ENCODE measurements at places on chromosomes 7 and 10.
A peak's percentile ranks its signal among the peaks of the same experiment; 100 is the strongest.

GRCh38 chr10:119159332-119159731 lies 6.2 kb downstream of the SFXN4 start:
- no peak for DNase-seq

GRCh38 chr7:39459636-39460035 lies 106.6 kb upstream of the YAE1 start:
- DNase-seq: no peak

GRCh38 chr7:139718141-139718540 lies 59.7 kb downstream of the HIPK2 start:
- DNase-seq: no peak

- no peak for DNase-seq
Measured at GRCh38 chr7:129008645-129009414, 46.1 kb downstream of the TNPO3 start.

GRCh38 chr7:128841921-128842673 lies 11.9 kb downstream of the FLNC start:
- no peak for DNase-seq

DNA sequence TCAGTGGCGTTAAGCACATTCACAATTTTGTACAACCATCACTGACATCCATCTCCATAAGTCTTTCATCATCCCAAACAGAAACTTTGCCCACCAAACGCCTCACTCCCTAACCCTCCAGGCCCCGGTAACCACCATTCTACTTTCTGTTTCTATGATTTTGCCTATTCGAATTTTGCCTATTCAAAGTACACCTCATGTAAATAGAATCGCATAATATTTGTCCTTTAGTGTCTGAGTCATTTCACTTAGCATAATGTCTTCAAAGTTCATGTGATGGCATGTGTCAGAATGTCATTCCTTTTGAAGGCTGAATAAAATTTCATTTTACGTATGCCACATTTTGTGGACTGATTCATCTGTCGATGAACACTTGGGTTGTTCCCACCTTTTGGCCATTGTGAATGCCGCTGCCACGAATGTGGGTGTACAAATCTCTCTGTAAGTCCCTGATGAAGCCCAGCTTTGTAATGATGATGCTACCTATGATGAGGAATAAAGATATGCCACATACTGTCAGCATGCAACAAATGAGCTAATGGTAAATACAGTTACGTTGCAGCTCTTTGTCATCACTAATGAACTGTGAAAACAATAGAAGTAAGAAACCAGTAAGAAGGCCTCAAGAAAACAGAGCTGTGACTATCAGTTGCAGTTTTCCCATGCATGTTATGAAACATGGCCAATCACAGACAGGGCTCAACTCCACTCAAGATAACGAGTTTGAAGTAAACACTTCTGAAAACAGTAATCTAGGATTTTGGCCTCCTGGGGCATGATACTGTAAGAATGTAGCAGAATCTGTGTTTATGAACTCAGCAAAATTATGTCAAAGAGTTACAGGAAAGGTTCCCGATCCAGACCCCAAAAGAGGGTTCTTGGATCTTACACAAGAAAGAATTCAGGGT lies 120.0 kb downstream of the ADAM12 start:
- DNase-seq: no peak

GRCh38 chr7:122136078-122136477 lies 8.0 kb downstream of the AASS start:
- no peak for DNase-seq

GRCh38 chr7:30263090-30263710 lies 21.2 kb upstream of the ZNRF2 start:
- DNase-seq: no peak

DNA sequence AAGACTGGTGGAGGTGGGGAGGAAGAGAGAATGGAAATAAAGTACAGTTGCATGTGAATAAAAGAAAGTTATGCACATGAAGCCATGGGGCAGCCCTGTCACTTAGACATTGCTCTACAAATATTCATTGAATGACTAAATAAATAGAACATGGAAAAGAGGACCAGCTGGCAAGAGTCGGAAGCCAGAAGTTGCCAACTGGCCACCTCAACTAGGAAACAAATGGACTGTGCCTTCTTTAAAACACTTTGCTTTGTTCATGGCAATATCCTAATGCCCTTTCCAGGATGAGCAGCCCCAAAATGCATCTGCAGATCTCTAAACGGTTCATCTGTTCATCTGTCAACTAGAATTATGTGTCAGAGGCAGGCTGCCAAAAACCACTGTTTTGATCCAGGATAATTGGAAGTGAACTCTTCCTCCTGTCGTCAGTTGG lies 157.3 kb downstream of the NOC3L start:
- no peak for DNase-seq

- no peak for DNase-seq
Measured at GRCh38 chr7:1170741-1171501, 10.9 kb upstream of the ZFAND2A start.

DNA sequence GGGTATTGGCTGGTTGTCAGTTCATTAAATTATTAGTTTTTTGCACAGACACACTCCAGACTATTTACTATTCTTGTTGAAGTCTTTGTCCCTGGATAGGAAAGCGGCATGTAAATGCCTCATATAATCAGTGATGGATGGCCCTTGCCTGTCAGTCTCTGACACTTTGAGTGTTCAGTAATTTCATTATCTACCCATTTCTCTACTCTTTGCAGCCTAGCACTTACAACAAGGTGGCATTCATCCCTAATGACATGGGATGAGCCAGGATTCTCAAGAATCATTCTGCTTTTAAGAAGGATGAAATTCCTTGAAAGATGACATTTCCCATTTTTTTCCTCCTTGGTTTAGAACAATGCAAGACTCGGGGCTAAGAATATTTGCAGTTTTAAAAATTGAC lies 155.7 kb downstream of the SORCS3 start:
- DNase-seq: no peak

DNA sequence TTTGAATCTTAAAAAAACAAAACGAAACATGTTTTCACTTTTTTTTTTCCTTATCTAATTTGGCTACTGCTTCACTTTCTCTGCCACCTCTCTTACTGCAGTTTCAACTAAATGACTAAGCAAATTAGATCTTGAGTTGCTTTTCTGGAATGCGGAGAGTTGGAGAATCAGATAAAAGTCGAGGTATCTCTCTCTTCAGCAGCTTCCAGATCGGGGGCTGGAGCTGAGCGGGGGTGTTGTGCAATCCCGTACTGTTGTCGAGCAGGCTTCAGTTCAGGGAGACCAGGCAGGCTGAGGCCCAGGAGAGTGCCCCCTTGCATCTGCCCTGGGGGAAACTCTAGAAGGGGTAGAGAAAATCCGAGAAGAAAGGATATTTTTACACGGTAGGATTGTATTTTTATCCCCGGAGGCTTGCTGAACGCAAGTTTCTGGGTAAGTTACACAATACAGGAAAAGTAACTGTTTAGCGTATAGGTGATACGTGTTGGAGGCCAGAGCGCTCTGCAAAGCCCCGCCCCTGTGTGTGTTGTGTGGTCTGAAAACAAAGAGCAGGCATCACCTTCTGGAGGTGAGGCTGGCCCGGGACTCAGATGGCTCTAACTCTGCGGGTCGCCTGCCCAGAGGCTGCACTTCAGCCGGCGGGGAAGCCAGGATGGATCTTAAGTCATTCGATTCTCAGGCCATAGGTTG lies 116.6 kb downstream of the KLF6 start:
- peak; percentile 27 for DNase-seq

- DNase-seq: no peak
Measured at GRCh38 chr10:34814223-34814912, 728 bp downstream of the PARD3 start.

GRCh38 chr10:4807761-4808507 lies 18.1 kb upstream of the AKR1E2 start:
- no peak for DNase-seq

GRCh38 chr10:121510201-121510771 lies 88.0 kb downstream of the FGFR2 start:
- no peak for DNase-seq

GRCh38 chr7:158280448-158281144 lies 307.0 kb downstream of the PTPRN2 start:
- DNase-seq: no peak

GRCh38 chr10:15152556-15152955 lies 15.9 kb downstream of the NMT2 start:
- DNase-seq: no peak

DNA sequence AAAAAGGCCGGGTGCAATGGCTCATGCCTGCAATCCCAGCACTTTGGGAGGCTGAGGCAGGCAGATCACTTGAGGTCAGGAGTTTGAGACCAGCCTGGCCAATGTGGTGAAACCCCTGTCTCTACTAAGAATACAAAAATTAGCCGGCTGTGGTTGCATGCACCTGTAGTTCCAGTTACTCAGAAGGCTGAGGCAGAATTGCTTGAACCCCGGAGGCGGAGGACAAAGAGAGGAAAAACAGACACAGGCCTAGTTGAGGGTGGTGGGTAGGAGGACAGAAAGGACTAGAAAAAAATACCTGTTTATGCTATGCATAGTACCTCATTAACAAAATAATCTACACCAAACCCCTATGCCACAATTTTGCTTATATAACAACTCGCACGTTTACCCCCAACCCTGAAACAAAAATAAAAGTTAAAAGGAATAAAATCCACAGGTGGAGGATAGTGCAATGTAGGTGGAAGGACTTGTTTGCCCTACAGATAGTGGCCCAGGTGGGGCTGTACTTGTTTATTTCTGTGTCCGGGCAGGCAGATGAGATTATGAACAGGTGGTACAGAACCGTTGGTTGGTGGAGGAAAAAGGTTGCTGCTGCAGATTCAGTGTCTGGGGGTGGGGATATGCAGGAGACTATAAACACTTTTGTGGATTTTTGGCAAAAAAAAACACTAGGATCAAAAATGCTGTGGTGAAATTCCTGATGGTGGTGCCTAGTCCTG lies 5.1 kb downstream of the ZNF680 start:
- no peak for DNase-seq

- no peak for DNase-seq
Measured at GRCh38 chr7:95411036-95411435, 14.9 kb upstream of the PON3 start.

GRCh38 chr7:35482231-35482630 lies 212.7 kb downstream of the HERPUD2 start:
- DNase-seq: no peak

DNA sequence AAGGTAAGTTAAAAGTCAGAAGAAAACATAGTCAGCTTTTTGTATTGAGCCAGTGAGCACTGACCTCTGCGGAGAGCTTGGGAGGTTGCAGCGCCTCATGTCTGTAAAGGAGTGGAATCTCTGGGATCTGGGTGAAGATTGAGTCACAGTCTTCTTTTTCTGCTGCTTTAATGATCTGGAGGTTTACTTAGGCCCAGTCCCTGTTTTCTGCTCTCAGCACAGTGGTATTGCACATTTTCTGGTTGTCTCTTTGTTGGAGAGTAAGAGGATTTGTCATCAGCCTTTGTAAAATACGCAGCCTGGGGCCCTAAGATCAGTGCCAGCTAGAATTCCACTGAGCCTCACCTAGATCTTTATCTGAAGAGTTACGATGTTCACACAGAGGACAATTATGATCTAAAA lies 58.3 kb upstream of the GJD4 start:
- no peak for DNase-seq

GRCh38 chr10:133180965-133181639 lies 21.1 kb downstream of the KNDC1 start:
- no peak for DNase-seq

GRCh38 chr7:96224685-96225084 lies 97.2 kb downstream of the SLC25A13 start:
- DNase-seq: no peak

DNA sequence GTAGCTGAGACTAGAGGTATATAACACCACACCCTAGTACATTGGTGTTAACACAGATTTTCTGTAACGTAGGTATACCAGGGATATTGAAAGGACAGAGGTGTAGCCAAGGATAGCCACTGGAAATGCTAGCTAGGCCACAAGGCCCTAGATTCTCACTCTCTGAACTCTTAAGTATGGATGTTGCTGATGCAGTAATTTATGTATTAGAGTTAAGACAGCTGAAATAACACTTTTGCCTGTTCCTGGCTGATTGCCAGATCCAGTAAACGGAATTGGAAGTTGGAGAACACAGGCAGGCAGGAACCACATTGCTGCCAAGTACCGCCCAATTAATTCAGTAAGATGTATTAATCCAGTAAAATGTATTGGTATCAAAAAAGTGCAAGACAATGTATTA lies 1.8 kb downstream of the CALU start:
- no peak for DNase-seq

DNA sequence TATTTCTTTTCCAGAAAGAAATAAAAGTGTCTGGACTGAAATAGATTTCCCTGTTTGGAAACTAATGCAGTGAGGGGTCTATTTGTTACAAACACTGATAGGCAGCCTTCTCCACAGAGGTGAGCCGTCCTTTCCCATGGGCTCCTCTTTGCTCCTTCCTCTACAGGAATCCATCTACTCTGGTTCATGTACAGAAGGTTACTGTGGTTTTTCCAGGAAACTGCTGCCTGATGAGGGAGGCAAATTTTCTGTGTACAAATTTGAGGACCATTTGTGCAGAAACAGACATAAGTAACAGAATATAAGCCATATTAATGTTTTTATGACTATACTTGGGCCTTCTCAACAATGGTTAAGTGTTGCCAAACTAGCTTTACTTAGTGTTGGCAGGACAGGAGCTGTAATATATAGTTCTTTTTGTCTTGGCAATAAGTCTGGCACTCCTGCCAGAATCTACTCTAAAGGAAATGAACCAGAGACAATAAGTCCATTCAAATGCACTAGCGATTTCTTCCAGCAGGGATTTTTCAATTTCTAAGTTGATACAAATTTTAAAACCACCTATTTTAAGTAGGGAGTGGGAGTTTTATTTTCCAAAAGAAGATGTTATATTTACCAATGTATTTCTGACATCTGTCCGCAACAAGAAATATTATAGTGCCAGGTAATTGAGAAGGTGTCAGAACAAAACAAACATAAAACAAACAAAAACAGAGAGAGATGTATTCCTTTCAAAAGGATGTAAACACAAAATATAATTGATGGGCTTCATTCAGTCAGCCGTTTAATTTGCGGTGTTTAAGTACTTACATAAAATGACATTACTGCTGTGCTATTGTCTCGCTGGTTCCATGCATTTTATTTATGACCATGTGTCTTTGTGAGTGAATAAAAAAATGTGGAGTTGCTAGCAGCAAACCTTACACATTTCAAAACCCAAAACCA lies 91.0 kb upstream of the NFE2L3 start:
- no peak for DNase-seq

DNA sequence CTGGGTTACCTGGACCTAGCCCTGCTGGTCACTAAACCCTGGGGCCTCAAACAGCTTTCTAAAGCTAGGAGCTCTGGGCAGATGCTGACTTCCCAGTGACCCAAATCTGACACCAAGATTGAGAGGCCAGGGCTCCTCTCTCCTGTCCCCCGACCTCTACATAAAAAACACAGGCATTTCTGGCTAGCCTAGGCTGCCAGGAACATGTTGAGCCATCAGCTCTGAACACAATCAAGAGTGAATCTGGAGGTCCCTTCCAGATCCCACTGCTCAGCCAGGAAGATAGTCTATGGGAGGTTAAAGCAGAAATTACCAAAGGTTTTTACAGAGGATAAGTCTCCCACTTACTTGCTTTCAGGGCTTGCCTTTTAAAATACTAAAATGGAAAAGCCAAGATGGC lies 22.1 kb upstream of the PDE1C start:
- no peak for DNase-seq

- DNase-seq: no peak
Measured at GRCh38 chr10:50431791-50432190, 180.5 kb upstream of the ASAH2 start.

GRCh38 chr10:12549297-12549696 lies 199.9 kb downstream of the CAMK1D start:
- DNase-seq: no peak
